ENCODE measurements at places on chromosomes 11 and 22.
A peak's percentile ranks its signal among the peaks of the same experiment; 100 is the strongest.

GRCh38 chr11:19802773-19803293 is 90.2 kb downstream of the NAV2 start:
- no peak for DNase-seq

DNA sequence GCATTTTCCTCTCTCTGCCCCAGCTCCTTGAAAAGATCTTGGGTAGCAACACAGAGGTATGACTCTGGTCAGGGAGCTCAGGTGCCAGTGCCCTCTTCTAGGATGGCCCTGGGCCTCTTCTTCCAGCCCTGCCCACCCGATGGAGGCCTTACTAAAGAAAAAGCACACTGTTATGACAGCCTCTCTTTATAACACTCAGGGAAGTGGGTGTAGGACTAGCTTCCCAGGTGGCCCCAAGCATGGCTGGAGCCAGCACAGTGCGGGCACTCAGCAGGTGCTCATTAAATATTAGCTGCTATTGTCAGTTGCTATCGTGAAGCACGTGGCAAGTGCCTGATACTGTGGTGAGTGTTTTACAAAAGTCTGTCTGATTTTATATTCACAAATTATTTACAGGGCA is 127.2 kb upstream of the B3GAT1 start:
- no peak for DNase-seq

DNA sequence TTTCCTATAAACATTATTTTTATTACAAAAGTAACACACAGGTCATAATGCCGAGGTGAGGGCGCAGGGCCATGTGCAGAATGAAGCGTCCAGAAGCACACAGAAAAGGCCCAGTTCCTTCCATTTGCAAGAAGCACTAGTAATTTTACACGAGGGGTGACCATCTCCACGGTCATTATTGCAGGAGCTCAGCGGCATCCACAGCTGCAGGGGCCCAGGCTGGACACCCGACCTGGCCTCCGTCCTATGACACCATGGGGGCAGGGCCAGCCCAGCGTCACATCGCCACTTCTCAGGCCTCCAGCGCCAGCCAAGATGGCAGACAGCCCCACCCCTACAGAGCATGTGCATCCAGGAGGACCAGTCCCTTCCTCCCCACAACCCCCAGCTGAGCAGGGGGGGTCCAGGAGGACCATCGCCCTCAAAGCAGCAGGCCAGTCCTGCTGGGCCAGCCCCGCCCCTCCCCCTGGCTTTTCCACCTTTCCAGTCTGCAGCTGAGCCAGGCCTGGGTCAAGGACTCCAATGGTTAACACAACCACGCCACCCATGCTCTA is 3.5 kb downstream of the IGF2 start:
- DNase-seq: no peak

GRCh38 chr22:28123989-28124766 is 205.1 kb upstream of the PITPNB start:
- no peak for DNase-seq

GRCh38 chr11:129546266-129546665 is 170.6 kb downstream of the BARX2 start:
- DNase-seq: no peak

GRCh38 chr22:19143967-19144400 is 467 bp downstream of the ESS2 start:
- DNase-seq: no peak

DNA sequence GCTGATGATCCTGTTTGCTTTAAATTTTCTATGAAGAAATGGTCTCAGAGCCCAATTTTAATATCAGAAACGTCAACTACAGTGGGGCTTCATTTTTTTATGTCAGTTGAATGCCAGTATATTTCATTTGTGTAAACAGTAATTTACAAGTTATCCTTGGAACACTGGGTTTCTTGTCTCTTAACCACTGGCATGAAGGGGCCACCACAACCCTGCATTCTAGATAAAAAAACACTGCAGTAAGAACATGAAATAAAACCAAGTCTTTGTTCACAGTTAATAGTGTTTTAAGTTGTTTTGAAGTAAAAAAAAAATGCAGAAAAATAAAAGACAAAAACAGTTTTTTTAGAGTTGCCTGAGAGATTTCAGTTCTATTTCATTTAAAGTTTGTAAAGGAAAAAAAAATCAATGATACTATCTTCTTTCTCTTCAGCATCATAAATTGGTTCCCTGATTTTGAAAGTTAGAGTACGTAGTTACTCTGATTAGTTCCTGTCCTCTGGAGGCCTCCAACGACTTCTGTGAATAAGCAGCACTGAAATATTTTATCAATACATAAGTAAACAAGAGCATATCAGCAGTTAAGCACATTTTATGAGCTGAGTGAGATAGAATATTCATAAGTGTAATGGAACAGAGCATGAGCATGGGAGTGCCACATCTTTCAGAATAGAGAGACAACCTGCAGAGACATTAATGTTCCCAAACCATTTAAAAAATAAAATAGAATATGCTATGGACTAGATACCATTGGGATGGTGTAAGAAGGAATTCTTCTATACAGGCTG is 7.8 kb upstream of the DDI1 start:
- DNase-seq: no peak

DNA sequence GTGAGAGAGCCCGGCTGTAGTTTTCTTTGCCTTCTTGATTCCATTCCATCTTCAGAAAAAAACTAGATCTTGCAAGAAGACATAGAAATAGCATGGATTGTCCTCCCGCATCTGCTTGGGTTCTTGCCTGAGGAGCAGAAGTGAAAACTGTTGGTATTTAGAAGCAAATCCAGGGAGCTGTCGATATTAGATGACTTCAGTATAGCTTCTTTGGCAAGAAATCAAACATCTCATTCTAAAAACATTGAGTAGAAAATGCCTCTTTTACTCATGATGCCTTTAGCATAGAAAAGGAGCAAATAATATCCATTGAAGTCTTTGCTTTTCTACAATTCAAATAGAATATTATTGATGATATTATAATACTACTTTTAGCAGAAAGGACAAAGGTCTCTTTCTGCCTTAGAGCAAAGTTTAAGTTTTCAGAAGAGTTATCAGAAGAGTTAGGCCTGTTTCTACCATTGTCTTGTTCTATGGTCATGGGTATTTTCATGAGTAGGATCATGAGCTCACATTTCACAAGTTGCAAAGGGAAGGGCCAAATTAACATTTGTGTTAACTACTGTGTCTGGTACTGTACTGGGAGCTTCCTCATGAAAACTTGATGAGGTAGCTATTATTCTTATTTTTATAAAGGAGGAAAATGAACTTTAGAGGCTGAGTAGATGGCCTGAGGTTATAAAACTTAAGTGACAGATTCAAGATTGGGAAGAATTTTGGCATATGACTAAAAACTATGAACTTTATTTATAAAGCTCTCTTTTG is 49.7 kb downstream of the EXT2 start:
- DNase-seq: no peak

DNA sequence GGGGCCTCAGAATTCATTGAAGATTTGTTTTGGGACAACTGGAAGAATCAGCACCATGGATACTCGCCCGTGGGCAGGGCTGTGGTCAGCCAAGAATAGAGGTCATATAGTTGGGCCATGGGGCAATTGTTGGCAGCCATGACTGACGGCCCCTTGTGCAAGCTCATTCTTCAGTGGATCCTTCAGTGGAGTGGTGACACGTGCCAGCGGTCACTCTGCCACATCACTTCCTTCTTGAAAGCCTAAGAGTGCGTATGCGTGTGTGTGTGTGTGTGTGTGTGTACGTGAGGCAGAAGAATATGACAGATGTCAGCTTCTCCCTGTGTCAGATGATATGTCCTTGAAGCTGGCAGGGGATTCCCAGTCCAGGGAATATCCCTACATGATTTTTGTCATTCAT is 1.8 kb upstream of the IL18BP start:
- DNase-seq: no peak

GRCh38 chr11:13954591-13954990 is 7.9 kb upstream of the SPON1 start:
- DNase-seq: no peak

GRCh38 chr22:37059876-37060449 is 8.4 kb downstream of the KCTD17 start:
- no peak for DNase-seq

DNA sequence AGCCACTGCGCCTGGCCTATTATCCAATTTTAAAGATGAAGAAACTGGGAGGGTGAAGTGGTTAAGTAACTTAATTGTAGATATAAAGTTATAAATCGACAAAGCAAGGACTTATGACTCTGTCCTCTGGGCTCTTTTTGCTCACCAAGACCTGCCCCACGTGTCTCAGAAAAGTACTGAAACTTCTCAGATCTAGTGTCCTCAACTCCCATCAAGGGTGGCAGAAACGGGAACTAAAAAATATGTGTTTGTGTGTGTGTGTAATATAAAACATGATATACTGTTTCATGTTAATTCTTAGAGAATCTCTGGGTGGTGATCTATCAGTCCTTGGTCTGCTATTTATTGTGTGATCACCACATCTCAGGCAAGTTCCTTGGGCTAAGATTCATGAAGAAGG is 104.9 kb downstream of the GAB2 start:
- no peak for DNase-seq

GRCh38 chr11:46380340-46381047 is 975 bp upstream of the MDK start:
- peak; percentile 71 for DNase-seq

GRCh38 chr11:70535191-70535971 is 137.1 kb downstream of the CTTN start:
- no peak for DNase-seq

DNA sequence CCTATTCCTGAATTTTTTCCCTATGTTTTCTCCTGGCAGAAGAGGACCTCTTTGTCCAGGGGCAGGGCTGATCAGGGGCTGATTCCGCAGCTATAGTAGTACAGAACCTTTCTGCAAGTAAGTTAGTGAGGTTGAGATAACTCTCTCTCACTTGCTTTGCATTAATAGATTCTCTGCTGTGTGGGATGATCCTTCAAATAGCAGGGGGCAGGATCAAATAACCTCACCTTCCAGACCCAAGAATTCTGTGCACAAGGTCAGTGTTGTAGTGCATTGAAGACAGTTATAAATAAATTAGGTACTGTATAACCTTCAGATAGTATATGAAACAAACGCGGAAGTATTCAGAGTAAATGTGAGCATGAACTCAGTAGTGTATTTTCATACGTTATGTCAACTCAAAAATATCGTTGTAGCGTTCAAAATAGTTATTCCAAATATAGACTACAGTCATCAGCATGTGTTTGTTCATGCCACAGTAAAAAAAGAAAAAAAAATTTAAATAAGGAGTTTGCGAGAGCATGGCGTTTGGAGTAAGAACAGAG is 278 bp downstream of the MMP26 start:
- DNase-seq: no peak

DNA sequence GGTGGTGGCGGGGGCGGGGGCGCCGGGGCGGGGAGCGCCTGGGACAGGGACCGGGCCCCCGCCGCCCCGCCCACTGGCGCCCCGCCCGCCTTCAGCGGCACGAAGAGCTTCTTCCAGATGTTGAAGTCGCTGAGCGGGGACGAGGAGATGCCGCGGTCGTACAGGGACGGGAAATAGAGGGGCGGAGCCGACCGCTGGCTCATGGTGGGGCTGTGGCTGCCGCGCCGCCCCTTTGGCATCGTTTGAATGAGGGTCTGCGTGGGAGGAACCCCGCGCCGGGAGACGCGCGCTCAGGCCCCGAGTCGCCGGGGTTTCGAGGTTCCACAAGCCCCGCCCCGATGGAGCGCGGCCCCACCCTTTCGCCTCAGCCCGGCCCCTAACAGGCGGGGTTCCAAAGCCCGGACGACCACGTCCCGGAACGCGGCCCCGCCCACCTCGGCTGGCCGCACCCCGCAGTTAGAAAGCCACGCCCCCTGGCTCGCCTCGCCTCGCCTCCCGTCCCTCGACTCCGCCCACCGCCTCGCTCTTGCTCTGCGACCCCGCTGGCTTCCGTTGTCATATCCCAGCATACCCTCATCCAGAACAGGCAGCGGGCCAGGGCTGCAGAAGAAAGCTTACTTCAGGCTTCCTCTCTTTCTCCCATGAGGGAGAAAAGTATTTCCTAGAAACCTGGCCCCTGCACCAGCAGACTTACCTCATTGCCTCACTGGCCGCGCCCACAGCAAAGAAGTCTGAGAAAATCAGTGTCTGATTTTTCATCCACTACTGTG is at the start of gene C11orf91:
Gene C11orf91, minus strand, starts transcription at position 325 of the 770 bp plus-strand sequence. Its CDS starts 86 bp downstream, at position 239.
- peak; percentile 87 for DNase-seq

GRCh38 chr11:124080327-124081001 is 34.8 kb upstream of the VWA5A start:
- DNase-seq: no peak

GRCh38 chr22:37566903-37567798 is 6.9 kb downstream of the CDC42EP1 start:
- peak; percentile 94 for DNase-seq

- no peak for DNase-seq
These were observed 851.8 kb upstream of the CCDC90B start for GRCh38 chr11:84137960-84138359.

DNA sequence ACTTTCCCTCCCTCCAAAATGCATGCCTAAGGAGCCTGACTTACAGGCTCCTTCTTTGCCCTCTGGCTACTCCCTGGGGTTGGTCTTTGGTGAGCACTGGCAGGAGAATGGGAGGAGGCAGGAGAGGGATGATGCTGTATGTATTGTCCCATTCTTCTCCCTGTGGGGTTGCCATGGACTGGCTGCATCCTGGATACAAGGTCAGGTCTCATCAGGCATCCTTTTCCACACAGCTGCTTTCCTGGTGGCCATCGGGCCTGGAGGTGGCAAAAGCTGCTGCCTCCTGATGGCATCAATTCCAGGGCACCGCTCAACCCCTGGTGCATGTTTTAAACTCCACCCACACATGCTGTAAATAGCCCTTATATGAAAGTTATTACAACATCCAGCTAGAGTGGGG is 257.2 kb downstream of the ETS1 start:
- no peak for DNase-seq

DNA sequence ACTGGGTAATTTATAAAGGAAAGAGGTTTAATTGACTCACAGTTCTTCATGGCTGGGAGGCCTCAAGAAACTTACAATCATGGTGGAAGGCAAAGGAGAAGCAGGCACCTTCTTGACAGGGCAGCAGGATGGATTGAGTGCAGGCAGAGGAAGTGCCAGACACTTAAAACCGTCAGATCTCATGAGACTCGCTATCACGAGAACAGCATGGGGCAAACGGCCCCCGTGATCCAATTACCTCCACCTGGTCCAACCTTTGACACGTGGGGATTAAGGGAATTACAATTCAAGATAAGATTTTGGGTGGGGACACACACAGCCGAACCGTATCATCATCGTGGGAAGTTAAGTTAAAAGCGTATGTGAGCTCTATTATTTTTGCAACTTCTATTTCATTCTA is 71.4 kb upstream of the SYN3 start:
- DNase-seq: no peak

DNA sequence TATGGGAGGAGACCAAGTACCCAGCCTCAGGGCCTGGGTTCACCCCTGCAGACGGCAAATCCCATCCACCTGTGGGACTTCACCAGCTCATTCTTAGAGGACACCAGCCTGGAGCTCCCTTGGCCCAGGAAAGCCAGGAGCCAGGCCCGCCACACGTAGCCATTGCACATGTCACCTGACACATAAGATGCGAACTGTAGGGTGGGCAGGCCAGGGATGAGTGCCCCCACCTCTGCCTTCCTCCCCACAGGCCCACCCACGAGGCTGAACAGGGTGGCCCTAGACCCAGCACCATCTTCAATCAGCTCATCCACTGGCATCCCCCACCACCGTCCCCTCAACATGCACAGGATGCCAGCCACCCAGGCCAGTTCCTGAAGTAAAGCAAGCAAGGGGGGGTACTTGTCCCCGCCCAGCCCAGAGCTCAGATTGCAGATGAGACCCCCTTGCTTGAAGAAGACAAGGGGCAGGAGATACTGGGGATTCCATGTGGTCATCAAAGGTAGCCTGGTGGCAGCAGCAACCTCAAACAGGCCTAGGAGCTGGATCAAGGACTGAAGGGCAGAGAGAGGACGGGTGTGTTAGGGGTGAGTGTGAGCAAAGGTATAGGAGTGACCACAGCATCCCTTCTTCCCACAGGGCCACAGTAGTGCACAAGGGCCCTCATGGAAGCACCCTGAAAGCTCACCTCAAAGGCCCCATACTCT is 45.6 kb downstream of the IGLL5 start:
- no peak for DNase-seq

All from GM12892 (cell line).